BJ (cell line): ENCODE measurements at places on chromosomes 2 and 18. TPM values are rescaled to one million over a fixed set of nuclear protein-coding genes. Genes with fewer than 3 reads are reported as not detected.

The GKN2 gene
- not detected in 2 replicates for polyA plus RNA-seq

The REG3G gene
- polyA plus RNA-seq = not detected in 2 replicates

The CD8B gene
- not detected in 2 replicates for polyA plus RNA-seq

The ODC1 gene
- 86.9 and 167 TPM in 2 replicates for polyA plus RNA-seq

The MRPL30 gene
- 14.0 and 24.1 TPM in 2 replicates for polyA plus RNA-seq

The RALBP1 gene
- polyA plus RNA-seq = 45.1 and 45.2 TPM in 2 replicates

The SP140L gene
- polyA plus RNA-seq = 8.7 and 11.4 TPM in 2 replicates

The CDK5R2 gene
- 0.02 TPM in 1 of 2 replicates, not detected in the other for polyA plus RNA-seq

The TRAF3IP1 gene
- polyA plus RNA-seq = 4.9 and 5.8 TPM in 2 replicates

The CREG2 gene
- polyA plus RNA-seq = not detected in 2 replicates

The ASB18 gene
- polyA plus RNA-seq = not detected in 2 replicates

The ZNF519 gene
- 2.9 and 3.1 TPM in 2 replicates for polyA plus RNA-seq

The NEU4 gene
- not detected in 2 replicates for polyA plus RNA-seq

DNA sequence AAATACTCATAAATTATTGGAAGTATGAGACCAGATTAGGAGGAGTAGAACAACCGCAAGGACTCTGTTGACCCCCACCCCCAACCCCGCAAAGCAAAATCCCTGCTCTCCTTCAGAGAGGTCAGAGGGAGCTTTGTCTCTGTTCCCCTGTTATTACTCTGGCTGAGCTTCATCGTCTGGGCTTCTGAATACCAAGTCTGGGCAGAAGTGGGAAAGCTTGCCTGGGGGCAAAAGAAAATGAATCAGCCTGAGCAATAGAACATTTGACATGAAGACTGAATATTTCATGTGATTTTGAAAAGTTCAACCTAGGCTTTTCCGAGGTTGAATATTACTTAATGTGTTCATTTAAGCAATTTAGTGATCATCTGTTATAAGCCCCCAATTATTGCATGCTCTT is 114.6 kb upstream of the ARHGAP28 start:
- no peak for DNase-seq

GRCh38 chr2:190425221-190425866 is 17.2 kb downstream of the MFSD6 start:
- no peak for DNase-seq

DNA sequence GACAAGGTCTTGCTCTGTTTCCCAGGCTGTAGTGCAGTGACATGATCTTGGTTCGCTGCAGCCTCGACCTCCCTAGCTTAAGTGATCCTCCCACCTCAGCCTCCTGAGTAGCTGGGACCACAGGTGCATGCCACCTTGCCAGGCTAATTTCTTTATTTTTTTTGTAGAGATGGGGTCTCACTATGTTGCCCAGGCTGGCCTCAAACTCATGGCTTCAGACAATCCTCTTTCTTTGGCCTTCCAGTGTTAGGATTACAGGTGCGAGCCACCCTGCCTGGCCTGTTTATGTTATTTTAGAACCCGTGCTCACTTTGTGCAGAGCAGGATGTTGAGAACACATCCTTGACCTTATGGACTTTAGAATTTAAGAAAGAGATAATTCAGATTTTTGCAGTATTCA is 17.4 kb downstream of the FAM117B start:
- DNase-seq = no peak

GRCh38 chr2:133541376-133541775 is 26.9 kb downstream of the NCKAP5 start:
- no peak for DNase-seq

GRCh38 chr2:144522176-144522896 is 2.4 kb upstream of the ZEB2 start:
- no peak for DNase-seq

- no peak for DNase-seq
Observed at GRCh38 chr18:12819322-12819721, 64.7 kb downstream of the PTPN2 start.

DNA sequence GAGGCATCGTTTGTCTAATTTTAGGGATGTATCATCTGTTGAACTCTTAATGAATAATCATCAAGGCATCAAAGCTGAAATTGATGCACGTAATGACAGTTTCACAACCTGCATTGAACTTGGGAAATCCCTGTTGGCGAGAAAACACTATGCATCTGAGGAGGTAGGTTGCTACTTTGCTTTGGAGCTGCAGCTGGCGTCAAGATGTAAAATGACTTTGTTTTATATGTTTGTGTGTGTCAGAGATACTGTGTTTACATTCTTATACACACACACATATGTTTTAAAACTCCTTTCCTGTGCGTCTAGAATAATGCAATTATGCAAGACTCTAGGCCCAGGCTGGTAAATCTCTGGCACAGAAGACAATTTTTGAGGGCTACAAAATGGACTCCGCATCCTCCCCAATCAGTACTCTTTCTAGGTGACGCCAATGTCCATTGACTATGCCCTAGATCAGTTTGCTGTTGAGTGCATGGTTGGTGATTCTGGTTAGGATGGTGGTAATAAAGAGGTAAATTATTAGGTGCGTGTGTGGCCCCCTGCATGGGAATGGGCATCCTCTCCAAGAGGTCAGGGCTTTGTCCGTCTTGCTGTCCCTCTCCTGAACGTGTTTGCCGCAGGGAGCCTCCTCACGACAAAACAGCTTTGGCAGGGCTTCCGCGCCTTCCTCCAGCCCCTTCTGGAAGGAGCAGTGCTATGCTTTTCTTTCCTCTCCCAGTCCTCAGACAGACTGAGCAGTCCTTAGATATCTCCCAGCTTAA is 68.2 kb upstream of the EML6 start:
- DNase-seq = no peak

GRCh38 chr2:240797500-240797895 is 22.5 kb downstream of the KIF1A start:
- no peak for DNase-seq

- no peak for DNase-seq
Observed at GRCh38 chr18:59842947-59843346, 56.8 kb upstream of the PMAIP1 start.

DNA sequence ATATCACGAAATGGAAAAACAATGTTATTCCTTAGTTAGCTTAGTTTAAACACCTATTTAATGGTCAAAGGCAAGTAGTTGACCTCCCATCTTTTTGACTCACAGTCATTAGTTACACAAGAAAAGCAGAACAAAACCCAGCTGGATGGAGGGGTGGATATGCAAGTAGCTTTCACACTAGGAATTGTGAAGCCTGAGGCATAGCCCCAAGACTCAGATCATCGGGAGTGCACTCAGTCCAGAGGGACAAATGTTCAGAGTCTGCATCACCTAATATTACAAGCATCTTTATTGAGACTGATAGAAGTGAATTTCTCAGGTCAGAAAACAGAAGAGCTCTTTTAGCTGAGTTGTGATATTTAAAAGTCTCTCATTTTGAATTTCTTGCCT is 15.5 kb upstream of the CPS1 start:
- DNase-seq = no peak
